ENCODE measurements at places on chromosomes 2 and 18. TPM values are rescaled to one million over a fixed set of nuclear protein-coding genes. Genes with fewer than 3 reads are reported as not detected.

Gene GPR39
- total RNA-seq, result 2.9 TPM

GRCh38 chr18:51622702-51623101 is 425.2 kb upstream of the MEX3C start:
- DNase-seq, result no peak

DNA sequence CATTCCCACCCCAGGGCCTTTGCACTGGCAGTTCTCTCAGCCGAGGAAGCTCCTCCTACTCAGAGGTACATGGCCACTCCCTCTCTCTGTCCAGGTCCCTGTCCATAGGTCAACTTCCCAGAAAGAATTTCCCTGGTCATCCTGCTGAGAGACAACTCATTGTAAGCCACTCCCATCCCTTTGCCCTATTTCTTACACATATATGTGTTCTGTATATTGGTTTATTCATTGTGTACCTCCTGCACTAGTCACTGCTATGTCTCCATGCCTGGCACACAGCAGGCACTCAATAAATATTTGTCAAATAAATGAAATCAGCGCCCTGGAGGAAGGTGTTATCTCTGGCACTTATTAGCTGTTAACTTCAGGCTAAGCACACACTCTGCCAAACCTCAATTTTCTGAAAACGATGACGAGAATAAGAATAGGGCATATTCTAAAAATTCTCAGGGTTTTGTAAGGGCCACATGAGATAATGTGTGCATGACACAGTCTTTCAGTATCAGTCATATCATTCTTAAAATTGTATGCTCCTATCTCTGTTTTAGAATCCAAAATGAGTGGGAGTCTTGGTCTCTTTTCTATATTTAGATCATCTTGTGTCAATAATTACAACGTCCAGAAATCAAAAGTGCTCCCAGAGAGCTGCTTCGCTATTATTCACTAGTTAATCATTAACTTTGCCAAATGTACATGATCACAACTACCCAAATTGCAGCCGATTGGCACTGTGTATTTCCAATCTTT is 198.0 kb downstream of the ALK start:
- DNase-seq, result no peak

- peak; percentile 53 for DNase-seq
Observed at GRCh38 chr2:181683518-181684453, 3.5 kb upstream of the NEUROD1 start.

Gene CPLX4
- total RNA-seq, result not detected

- peak; percentile 65 for DNase-seq
Observed at GRCh38 chr2:38750011-38750890, 910 bp downstream of the SRSF7 start.

- no peak for DNase-seq
Observed at GRCh38 chr2:43218155-43218701, 8.2 kb downstream of the ZFP36L2 start.

Gene KCNJ13
- 1.6 TPM for total RNA-seq

DNA sequence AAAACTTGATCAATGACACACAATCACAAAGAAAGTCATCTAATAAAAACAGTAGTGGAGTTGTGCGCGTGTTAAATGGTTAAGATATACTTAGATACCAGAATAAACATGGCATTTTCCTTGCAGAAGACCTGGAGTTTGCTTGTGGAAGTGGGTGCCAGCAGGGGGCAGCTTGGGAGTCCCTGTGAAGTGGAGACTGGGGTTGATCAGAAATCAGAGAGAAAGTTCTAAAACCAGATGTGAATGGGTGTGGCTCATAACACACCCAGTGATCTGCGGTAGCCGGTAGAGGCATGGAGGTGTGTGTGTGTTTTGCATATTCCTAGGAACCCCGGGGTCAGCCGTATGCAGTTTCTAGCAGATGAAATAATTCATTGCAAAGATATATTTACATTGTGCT is 300.1 kb upstream of the TRIB2 start:
- no peak for DNase-seq

DNA sequence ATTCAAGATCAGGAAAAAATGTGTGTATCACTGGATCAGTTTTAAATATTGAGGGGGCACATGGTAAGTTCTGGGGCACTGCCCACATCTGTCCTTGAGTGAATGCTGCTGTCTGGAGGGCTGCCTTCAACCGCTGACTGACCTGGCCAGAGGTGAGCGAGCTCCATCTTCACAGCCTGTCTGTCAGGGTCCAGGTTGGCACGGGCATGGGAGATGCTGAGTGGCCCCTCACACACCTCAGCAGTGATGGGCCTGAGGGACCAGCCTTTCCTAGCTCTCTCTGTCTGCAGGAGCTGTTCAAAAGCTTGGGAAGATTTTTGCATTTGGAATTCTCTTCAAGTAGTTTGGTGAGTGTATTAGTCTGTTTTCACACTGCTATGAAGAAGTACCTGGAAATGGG is 114.8 kb upstream of the ALKAL2 start:
- DNase-seq, result no peak

Gene NOL4
- 140 TPM for total RNA-seq

- DNase-seq, result no peak
Observed at GRCh38 chr2:25026008-25026530, 15.8 kb upstream of the EFR3B start.

DNA sequence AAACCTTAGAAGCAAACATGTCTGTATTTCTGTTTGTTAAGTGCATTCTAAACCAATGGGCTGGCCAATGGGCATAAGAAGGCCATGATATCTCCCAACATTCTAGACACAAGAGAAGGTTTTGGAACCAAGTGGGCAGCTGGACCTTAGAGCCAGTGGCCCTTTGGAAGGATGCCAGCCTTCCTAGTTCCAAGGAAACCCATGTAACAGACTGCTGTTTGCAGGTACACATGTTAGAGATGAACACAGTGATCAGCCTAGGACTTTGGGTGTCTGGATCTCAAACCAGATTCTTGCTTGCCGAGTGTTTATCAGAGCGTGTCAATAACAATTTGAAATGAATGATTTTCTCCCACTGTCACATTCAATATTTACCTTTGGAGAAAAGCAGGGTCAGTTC is 97.5 kb upstream of the COPS8 start:
- DNase-seq, result no peak

DNA sequence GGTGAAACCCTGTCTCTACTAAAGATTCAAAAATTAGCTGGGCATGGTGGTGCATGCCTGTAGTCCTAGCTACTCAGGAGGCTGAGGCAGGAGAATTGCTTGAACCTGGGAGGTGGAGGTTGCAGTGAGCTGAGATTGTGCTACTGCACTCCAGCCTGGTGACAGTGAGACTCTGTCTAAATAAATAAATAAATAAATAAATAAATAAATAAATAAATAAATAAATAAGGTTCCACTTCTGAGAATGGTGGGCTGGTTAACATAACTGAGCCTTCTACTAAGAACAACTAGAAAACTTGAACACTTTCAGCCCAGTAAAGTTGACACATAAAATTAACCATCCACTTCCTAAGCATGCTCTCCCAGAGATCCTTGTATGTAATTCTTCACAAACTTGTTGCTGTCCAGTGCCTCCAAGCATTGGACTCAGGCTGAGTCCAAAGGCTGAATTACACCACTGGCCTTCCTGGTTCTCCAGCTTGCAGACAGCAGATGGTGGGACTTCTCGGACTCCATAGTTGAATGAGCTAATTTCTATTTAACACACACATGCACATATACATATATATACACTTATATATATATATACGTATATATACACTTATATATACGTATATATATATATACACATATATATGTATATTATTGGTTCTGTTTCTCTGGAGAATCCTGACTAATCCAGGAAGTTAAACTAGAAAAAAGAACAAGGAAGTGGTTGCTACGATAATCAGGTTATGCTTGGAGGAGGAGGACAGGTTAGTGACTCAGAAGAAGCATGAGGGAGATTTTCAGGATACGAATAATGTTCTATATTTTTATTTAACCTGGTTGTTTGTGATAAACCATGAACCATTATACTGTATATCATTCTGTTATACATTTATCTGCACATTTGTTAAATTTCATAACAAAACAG is 348.8 kb downstream of the METTL4 start:
- no peak for DNase-seq

Gene MROH2A
- not detected for total RNA-seq
